ENCODE measurements at places on chromosomes 6 and 20.

DNA sequence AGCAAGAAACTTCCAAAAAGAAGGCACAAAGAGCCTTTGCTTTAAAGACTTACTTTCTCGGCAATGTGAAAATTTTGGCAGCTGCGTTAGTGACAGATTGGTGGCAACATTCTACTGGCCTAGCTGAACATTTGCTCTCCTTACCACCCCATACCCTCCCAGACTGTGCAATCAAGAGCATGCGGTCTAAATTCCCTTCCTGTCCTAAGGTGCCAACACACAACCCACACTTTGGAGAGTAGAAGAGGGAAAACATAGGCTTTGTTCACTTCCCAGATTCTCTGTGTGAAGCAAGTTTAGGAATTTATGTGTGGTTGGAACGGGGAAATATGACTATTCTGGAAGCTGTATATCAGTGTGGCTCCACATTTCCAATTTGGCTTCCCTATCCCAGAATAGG lies 29.8 kb upstream of the NEDD9 start:
- no peak for DNase-seq

- DNase-seq, result no peak
These were observed 8.8 kb downstream of the DUSP15 start for GRCh38 chr20:31861385-31862156.

- DNase-seq, result no peak
These were observed 70.8 kb upstream of the AGPAT4 start for GRCh38 chr6:161344626-161345025.

DNA sequence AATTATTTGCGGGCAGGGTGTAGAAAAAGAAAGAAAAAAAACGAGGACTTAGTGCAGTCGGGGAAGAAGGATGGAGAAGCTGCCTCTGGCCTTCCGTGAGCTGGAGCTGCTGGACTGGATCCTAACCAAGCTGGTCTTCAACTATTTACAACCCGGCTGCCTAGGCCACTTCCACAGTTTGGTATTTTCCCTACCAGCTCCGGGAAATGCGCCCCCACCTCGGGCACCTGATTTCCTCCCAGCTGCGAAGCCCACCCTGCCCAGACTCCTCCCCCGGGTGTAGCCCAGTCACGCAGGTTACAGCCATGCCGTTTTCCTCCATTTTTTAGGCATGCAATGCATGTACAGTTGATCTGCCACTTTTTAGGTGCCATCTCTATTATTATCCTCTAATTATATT lies 21.2 kb downstream of the THEMIS start:
- DNase-seq, result no peak

GRCh38 chr6:106789428-106790148 lies 160.2 kb downstream of the QRSL1 start:
- no peak for DNase-seq

DNA sequence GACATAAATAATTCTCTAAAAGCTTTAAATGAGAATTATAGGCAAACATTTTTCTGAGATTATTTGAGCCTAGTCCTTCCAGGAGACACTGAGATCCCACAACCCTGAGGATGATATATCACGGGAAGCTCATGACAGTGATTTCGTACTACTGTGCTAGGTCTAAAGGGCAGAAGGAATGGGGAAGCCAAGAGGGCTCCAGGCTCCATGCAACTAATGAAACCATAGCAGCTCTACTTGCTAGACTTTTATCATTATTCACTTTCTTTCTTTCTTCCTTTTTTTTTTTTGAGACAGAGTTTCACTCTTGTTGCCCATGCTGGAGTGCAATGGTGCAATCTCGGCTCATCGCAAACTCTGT lies 57.3 kb upstream of the SGK1 start:
- DNase-seq, result no peak

GRCh38 chr6:163863565-163863964 lies 449.0 kb downstream of the QKI start:
- no peak for DNase-seq

DNA sequence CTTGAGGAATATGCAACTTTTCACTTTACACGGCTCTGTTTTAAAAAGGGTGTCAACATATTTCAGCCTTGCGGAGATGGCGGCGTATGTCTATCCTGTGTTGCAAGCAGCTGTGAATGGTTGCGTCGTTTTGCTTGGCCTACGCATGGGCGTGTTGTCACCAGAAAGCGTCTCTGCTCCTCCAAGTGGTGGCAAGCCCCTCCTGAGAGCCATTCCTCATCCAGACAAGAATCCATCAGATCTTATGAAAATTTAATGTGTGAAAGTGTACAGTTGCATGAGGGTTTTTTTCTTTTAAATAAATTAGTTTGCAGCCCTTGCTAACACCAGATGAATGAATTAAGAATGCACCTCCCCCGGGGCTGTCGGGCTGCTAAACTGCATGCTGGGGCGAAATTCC lies 114.4 kb downstream of the PHACTR3 start:
- no peak for DNase-seq

DNA sequence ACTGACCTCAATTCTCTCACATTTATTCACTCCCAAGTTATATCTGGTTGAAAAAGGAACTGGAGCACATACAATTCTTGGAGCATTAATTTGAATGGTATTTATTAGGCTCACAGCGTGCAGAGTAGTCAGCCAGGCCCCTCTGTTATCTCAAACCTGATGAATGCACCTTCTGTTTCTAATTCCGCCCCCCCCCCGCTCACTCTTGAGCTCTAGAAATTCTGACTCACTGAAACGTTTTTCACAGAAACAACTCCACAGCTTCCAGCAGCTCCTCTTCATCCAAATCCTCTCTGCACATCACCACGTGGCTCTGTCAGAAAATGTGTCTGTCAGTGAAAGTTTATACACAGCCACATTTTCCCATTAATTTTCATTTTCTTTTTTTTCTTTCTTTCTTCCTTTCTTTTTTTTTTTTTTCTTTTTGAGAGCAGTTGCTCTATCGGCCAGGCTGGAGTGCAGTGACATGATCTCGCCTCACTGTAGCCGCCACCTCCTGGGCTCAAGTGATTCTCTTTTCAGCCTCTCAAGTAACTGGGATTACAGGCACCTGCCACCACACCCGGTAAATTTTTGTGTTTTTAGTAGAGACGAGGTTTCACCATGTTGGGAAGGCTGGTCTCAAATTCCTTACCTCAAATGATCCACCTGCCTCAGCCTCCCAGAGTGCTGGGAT lies 109.4 kb downstream of the TBXT start:
- DNase-seq, result no peak

GRCh38 chr6:147585256-147585655 lies 76.8 kb downstream of the SAMD5 start:
- no peak for DNase-seq

GRCh38 chr20:34363465-34364222 lies 571 bp downstream of the ITCH start:
- DNase-seq, result peak; percentile 67

DNA sequence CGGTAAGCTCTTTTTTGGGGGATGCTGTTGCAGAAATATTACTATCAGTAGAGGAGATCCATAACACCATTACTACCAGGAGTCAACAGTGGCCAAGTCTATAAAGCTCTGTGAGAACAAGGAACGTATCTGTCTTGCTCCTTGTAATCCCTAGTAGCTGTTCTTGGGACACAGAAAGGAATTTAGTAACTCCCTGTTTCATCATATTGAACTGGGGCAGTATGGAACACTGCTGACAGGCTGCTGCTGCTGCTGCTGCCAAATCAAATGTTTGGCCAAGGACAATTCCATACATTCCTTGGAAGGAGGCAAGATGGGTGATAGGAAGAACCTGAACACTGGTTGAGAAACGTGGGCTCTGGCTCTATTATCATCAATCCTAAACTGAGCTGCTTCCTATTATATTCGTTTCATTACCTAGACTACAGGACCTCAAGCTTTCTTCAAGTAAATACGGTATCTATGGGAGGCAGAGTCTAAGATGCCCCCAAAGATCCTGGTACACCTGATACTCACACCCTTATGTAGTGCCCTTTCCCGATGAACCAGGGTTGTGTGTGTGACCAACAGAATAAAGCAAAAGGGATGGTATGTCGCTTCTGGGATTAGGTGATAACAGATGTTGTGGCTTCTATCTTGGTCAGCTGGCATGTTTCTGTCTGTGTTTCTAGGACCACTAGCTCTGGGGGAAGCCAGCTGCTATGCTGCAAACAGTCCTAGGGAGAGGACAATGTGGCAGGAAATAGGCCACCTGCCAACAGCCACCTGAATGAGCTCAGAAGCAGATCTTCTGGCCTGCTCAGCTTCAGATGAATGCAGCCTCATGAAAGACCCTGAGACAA lies 39.5 kb downstream of the ELOVL5 start:
- no peak for DNase-seq

- DNase-seq, result no peak
These were observed 4.7 kb downstream of the CITED2 start for GRCh38 chr6:139369568-139370282.

GRCh38 chr20:17161673-17162481 lies 65.0 kb upstream of the PCSK2 start:
- DNase-seq, result no peak

DNA sequence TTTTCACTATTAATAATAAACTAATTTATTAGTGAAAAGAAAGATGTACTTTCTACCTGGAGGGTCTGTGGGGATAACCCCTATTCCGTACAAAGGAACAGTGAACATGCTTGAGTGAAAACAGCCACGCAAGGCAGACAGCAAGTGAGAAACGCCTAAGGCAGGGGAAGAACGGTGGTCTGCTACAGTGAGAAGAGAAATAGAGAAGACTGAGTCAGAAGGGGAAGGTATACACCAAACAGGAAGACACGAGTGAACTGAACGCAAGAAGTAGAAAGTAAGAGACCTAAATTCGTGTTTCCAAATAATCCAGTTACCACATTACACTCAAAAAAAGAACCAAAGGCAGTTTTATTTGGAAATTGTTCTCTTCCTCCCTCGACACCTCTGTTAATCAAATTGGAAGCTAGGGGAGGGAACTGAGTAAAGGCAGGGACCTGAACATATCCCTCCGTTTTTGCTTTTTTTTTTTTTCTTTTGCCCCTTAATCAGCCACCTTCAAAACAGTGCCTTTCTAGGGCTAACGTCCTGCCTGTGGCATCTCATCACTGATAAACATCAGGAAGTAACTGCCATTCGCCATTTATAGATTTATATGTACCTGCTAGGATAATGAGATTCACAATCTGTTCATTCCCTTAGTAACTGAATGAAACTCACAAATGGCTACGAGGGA lies 48.9 kb downstream of the ATXN1 start:
- peak; percentile 35 for DNase-seq

DNA sequence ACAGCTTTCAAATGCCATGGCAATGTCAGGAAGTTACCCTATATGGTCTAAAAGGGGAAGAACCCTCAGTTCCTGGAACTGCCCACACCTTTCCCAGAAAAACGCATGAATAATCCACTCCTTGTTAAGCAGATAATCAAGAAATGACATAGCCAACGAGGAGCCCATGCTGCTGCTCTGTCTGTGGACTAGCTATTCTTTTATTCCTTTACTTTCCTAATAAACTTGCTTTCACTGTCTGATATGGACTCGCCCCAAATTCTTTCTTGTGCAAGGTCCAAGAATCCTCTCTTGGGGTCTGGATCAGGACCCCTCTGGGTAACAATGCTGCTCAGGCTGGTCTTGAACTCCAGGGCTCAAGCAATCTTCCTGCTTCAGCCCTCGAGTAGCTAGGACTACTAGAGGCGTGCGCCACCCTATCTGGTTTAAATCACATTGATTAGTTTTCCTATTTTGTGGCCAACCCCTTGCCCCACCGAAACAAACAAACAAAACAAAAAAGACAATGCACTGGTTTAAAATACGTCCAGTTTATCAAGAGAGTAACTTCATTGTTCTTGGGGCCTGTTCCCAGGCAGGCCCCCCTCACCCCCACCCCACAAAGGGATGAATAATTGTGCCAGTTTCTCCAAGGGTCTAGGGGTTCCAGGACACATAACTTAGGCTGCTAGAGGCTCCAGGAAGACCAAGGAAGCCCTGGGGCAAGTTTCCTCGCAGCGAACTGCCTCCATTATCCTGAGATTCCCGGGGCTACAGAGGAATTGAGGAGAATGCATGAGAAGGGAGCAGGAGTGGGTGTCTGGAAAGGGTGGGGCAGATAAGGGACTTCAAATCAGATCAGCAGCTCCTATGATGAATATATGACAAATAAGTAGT lies 10.1 kb upstream of the AKAP12 start:
- DNase-seq, result no peak

- no peak for DNase-seq
These were observed 7.6 kb upstream of the FAM110A start for GRCh38 chr20:825710-826421.

GRCh38 chr20:22414305-22414742 lies 170.0 kb downstream of the FOXA2 start:
- DNase-seq, result no peak

- DNase-seq, result no peak
These were observed 123.1 kb downstream of the OLIG3 start for GRCh38 chr6:137370871-137371633.

GRCh38 chr6:144263786-144264185 lies 21.3 kb upstream of the UTRN start:
- no peak for DNase-seq

DNA sequence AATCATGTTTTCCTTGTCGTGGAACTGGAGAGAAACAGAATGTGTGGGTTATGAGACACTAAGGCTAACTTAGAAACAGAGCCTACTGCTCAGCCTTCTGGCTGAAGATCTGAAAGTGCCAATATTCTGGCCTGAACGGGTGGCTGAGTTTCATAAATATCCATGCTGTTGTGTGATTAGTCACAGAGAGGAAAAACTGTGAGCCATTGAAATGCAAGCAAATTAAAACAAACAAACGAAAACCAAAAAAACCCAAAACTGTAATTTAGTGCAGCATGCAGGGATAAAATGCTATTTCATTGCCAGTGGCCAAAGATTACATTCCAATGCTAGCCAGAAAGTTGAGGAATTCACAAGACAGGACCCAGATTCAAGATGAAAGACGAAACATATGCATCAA lies 315.1 kb downstream of the UBE3D start:
- DNase-seq, result no peak

DNA sequence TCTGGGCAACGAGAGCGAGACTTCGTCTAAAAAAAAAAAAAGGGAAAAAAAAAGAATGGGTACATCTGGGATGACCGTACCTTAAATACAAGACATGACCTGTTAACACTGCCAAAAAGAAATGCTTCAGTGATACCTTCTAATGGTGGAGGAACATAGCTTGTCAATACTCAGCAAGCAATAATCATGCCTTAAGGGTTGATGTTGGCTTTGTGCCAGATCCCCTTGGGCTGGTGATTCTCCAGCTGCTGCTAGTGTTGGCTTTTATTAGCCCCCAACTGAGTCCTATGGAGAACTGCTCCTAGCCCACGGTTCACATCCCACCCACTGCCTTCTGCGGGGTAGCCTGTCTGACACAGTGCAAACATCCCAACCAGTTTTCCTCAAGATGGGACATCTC lies 134.9 kb downstream of the PLCB1 start:
- no peak for DNase-seq

- no peak for DNase-seq
These were observed 4.4 kb upstream of the IBTK start for GRCh38 chr6:82251942-82252341.

DNA sequence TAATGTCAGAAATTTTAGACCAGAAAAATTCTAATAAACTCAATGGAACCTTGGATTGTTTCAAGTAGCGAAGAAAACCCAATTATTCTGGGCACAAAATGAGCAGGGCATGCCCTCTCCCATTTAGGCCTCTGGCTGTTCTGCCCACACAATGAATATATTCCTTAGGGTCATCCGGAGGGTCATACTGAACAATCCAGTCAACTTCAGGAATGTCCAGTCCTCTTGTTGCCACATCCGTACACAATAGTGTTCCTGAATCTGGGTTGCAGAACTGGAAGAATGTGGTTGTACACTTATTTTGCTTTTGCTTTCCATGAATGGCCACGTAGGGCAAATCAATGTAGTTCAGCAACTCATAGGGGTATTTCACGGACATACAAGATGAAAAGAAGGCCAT lies 23.4 kb upstream of the RNF144B start:
- DNase-seq, result no peak

GRCh38 chr6:157490611-157491269 lies 109.8 kb downstream of the ZDHHC14 start:
- no peak for DNase-seq

- DNase-seq, result no peak
These were observed 558.7 kb downstream of the LMBRD1 start for GRCh38 chr6:69238067-69238466.
